Thyroid gland (tissue), 4 donors: ENCODE measurements at places on chromosomes 5 and 9. TPM values are rescaled to one million over a fixed set of nuclear protein-coding genes. Genes with fewer than 3 reads are reported as not detected.

DNA sequence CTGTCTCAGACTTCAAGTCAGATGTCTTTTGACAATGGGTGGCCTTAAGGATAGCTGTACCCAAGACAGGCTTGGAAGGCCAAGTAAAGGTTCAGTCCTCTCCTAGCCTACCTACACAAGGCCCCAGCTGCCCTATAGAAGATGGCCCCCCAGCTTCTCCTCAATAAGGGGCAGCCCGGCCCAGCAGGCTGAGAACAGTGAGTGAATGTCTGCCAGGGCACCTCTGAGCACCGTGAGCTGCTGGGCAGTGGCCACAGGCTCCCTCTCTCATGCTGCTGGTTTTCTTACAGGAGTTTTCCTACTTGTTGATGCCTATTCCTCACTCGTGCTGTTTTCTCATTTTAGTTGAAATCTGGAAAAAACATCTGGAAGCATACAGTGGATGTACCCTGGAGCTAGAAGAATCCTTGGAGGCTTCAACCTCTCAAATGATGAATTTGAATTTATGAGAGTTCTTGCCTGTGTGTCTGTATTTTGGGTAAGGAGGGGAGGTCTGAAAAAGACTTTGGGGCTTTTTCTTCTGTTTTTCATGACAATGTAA, 40.1 kb downstream of the SECISBP2 start:
- peaks cover 47% of the 10 kb centered on the region for H3K4me1 ChIP-seq
- H3K27ac ChIP-seq = peak overlapping the region; percentile 86
- no peak overlapping the region for H3K4me3 ChIP-seq
- DNase-seq = no peak
- H3K27me3 ChIP-seq = no peaks in the 10 kb centered on the region

DNA sequence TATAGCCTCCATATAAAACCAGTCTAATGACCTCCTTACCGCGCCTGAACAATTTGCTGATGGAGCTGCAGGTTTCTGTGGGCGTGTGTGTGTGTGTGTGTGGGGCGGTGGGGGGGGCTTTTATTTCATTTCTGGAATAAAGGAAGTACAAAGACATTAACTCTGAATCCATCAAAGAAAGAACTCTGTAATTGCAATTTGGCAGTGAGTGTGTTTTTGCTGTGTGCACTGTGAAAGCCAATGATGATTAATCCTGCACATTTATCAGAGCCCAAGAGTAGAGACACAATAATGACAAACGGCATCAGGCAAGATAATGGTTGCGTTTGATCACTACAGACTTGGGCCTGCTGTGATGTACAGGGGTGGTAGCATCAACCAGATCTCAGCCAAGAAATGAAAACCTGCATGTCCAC, 29.3 kb upstream of the NDFIP1 start:
- H3K27me3 ChIP-seq = no peaks in the 10 kb centered on the region
- H3K36me3 ChIP-seq = no peaks in the 10 kb centered on the region

- no peak for DNase-seq
- no peak overlapping the region for H3K27ac ChIP-seq
- no peaks in the 10 kb centered on the region for H3K4me1 ChIP-seq
- no peaks in the 10 kb centered on the region for H3K27me3 ChIP-seq
Observed at GRCh38 chr5:111854186-111854585, 97.2 kb upstream of the NREP start.

- no peak for DNase-seq
- no peak overlapping the region for H3K4me3 ChIP-seq
- no peaks in the 10 kb centered on the region for H3K36me3 ChIP-seq
- H3K27me3 ChIP-seq = no peaks in the 10 kb centered on the region
Observed at GRCh38 chr9:79287708-79288290, 284.0 kb upstream of the TLE4 start.

GRCh38 chr9:130365323-130365721, 79.4 kb upstream of the ASS1 start:
- no peaks in the 10 kb centered on the region for H3K4me1 ChIP-seq
- DNase-seq = no peak
- no peak overlapping the region for H3K27ac ChIP-seq
- H3K4me3 ChIP-seq = no peak overlapping the region
- no peaks in the 10 kb centered on the region for H3K27me3 ChIP-seq

GRCh38 chr9:94745806-94746540, 19.5 kb downstream of the AOPEP start:
- H3K4me1 ChIP-seq = peaks cover 28% of the 10 kb centered on the region
- H3K27me3 ChIP-seq = no peaks in the 10 kb centered on the region
- no peak overlapping the region for H3K27ac ChIP-seq
- no peaks in the 10 kb centered on the region for H3K36me3 ChIP-seq

DNA sequence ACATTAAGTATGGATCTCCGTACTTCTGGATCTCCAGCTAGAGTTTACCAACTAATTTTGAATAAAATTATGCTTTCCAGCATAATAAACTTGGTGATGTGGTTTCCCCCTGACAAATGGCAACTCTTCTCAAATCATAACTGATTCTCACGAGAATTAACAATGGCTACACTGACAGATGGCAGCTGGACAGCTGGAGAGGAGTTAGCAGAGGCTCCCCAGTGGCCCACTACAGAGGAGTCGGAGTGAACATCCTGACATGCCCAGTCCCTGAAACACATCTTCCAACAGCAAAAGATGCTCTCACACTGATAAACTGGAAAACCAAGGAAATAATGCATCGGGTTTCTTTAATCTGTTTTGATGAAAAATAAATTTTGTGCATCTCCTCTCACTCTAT, 239.6 kb downstream of the MAN2A1 start:
- DNase-seq = no peak
- H3K4me1 ChIP-seq = no peaks in the 10 kb centered on the region
- no peaks in the 10 kb centered on the region for H3K27me3 ChIP-seq

DNA sequence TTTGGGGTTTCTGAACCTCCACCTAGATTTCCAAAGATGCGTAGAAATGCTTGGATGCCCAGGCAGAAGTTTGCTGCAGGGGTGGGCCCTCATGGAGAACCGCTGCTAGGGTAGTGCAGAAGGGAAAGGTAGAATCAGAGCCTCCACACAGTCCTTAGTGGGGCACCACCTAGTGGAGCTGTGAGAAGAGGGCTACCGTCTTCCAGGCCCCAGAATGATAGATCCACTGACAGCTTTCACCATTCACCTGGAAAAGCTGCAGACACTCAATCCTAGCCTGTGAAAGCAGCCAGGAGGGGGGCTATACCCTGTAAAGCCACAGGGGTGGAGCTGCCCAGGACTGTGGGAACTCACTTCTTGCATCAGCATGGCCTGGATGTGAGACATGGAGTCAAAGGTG, 13.3 kb upstream of the HSDL2 start:
- H3K27ac ChIP-seq = no peak overlapping the region
- DNase-seq = no peak
- no peaks in the 10 kb centered on the region for H3K4me1 ChIP-seq

The GAS1 gene
- 88.6 TPM for total RNA-seq
